A673 (cell line): ENCODE measurements at places on chromosomes 11 and 22. TPM values are rescaled to one million over a fixed set of nuclear protein-coding genes. Genes with fewer than 3 reads are reported as not detected.
A peak's percentile ranks its signal among the peaks of the same experiment; 100 is the strongest.

DNA sequence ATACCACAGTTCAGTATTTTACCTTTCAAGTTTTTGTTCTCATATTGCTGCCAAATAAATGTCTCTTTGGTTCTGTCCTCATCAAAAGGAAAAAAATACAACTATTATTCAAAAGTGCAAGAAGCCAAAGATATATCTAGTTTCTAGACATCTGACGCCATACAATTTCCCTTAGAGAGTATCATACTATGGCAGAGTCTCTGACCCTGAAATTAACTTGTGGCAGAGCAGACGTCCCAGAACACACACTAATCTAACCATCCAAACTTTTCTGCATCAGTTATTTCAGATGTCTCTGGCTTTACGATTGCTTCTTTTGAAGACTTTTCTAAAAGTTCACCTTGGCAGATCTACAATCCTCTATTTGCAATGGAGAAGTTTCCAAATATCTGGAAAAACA lies 2.7 kb downstream of the OR51T1 start:
- no peaks in the 10 kb centered on the region for H3K4me1 ChIP-seq
- H3K36me3 ChIP-seq = no peaks in the 10 kb centered on the region
- DNase-seq = no peak
- H3K27ac ChIP-seq = no peak overlapping the region
- no peak overlapping the region for H3K4me3 ChIP-seq
- H3K27me3 ChIP-seq = no peaks in the 10 kb centered on the region

DNA sequence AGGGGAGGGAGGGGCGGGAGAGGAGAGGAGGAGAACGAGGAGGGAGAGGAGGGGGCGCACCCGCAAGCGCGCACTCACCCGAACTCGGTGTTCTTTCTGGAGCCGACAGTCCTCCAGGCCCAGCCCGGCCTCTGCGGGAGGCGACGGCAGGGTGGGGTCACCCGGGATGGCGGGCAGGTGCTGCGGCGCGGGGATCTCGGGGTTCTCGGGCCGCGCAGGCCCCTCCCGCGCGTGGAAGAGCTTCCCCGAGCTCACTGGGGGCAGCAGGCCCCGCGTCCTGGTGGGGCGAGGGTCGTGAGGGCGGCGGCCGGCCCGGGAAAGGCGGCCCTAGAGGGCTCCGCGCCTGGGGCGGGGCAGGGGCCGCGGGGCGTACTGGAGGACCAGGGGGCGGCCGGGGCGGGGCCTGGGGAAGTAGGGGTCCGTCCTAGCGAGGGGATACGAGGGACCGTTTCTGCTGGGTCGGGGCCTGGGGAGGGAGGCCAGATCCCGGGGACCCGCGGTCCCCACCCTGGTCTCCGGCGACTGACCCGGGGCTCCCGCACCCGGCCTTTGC lies 5.2 kb downstream of the LMNTD2 start:
- H3K27me3 ChIP-seq = peaks cover 22% of the 10 kb centered on the region
- no peak for DNase-seq
- peaks cover 12% of the 10 kb centered on the region for H3K4me1 ChIP-seq
- no peak overlapping the region for H3K27ac ChIP-seq

- no peak overlapping the region for H3K4me3 ChIP-seq
- H3K27ac ChIP-seq = no peak overlapping the region
- no peak for DNase-seq
- no peaks in the 10 kb centered on the region for H3K4me1 ChIP-seq
- H3K27me3 ChIP-seq = no peaks in the 10 kb centered on the region
- no peaks in the 10 kb centered on the region for H3K36me3 ChIP-seq
Measured at GRCh38 chr11:67662142-67662834, 11.8 kb upstream of the ACY3 start.

DNA sequence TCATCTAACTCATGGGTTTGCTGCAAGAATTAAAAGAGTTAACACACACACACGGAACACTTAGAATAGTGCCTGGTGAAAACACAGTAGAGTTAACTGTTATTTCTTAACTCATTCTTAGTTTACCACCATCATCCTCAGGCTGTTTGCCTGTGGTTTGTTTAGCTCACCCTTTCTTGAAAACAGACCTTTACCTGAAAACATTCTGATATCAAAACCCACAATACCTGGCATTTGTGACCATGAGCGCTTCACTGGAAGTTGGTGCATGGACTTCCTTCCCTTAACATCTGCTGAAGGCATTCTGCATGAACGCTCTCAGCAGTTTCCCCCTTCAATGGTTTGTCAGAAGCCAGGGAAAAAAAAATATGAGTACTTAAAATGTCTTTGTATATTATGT lies 256.0 kb downstream of the ETS1 start:
- H3K4me3 ChIP-seq = no peak overlapping the region
- H3K36me3 ChIP-seq = no peaks in the 10 kb centered on the region
- no peak overlapping the region for H3K27ac ChIP-seq
- peaks cover 43% of the 10 kb centered on the region for H3K27me3 ChIP-seq
- DNase-seq = no peak

GRCh38 chr11:87298155-87298554 lies 260.4 kb downstream of the TMEM135 start:
- no peaks in the 10 kb centered on the region for H3K36me3 ChIP-seq
- H3K4me1 ChIP-seq = peaks cover 34% of the 10 kb centered on the region
- no peak for DNase-seq
- no peak overlapping the region for H3K4me3 ChIP-seq
- H3K27ac ChIP-seq = no peak overlapping the region

DNA sequence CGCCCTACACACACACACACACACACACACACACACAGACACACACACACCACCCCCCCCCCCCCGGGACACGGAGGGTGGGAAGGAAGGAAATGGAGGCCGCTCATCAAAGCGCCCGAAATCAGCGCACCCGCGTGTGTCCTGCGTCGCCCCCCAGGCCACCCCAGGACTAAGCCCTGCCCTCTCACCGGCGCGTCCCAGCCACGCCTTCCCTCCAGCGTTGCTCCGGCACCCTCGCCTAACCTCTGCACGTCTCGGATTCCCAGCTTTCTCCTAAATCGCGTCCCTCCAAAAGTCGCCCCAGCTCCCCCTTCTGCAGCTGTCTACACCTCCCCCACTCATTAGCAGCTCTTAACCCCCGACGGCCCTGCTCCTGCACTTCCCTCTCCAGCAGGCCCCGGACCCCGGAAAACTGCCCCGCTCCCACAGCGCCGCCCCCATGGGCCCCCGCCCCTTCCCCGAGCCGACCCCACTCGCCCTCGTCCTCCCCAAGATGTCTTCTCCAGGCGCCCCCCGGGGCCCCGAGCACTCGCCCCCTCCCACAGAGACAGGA lies 557 bp downstream of the PACSIN2 start:
- no peaks in the 10 kb centered on the region for H3K27me3 ChIP-seq
- DNase-seq = peak; percentile 47
- H3K36me3 ChIP-seq = no peaks in the 10 kb centered on the region
- H3K4me3 ChIP-seq = peak overlapping the region; percentile 86

DNA sequence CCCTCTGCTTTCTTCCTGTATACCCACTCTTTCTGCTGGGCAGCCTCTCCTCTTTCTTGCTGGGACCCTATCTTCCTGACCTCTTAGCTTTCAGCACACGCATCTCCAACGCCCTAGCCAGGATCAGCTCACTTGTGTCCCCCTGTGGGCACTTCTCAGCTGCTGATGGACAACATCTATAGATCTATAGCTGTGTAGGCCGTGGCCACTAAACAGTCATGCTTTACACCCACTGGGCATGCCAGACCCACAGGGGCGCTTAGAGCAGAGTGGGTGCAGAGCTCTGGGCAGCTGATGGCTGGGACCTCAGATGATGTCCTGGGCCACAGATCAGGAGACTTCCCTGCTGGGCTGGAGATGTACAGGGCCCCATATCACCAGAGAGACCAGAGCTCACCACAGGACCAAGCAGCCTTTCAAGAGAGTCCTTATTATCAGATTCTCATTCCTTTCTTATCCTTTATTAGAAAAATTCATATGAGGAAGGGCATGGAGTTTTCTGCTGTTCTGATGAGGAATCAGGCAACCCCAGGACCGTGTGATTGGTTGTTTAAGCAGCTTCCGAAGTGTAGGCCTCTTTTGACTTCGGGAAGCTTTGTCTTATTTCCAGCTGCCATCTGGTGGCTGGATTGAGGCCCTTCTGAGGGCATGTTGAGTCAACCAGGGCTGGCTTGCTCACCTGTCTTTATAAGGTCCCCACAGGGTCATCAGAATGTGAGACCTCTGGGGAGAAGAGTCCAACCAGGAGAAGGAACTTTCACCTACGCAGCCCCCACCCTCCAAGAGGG lies 60.5 kb downstream of the OSBP2 start:
- H3K27ac ChIP-seq = no peak overlapping the region
- peak; percentile 58 for DNase-seq
- no peaks in the 10 kb centered on the region for H3K27me3 ChIP-seq
- H3K36me3 ChIP-seq = no peaks in the 10 kb centered on the region

DNA sequence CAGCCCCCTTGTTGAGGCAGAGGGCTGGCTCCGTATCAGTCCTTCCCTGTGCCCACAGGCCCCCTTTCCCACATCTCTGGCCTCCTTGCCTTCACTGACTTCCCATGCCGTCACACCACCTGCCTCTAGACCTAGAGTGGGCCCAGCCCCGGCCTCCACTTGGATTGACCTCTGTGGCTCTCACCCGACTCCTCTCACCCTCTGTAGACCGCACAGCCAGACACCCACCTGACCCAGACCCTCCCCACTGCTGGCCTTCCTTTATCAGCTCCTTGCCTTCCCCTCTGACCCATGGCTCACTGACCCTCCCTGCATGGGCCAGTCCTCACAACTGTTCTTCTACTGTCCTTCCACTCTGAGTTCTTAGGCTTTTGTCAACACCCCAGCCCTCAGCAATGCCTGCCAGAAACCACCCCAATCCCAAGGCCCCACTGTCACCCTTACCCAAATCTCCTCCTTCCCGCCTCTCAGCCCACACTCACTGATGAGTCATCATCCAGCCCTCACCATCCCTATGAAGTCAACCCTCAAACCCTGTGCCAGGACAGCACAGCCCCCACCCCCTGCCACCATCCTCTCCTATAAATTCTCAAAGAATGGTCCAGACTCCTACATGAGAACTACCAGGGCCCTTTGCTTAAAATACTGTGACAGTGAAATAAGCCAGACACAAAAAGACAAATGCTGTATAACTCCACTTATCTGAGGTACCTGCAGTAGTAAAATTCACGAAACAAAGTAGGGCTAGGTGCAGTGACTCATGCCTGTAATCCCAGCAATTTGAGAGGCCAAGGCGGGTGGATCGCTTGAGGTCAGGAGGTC lies 53.4 kb downstream of the SCGB1A1 start:
- H3K27ac ChIP-seq = no peak overlapping the region
- peaks cover 6% of the 10 kb centered on the region for H3K4me1 ChIP-seq
- no peaks in the 10 kb centered on the region for H3K27me3 ChIP-seq
- no peaks in the 10 kb centered on the region for H3K36me3 ChIP-seq

- no peak overlapping the region for H3K27ac ChIP-seq
- no peak for DNase-seq
- H3K36me3 ChIP-seq = no peaks in the 10 kb centered on the region
- H3K27me3 ChIP-seq = peaks cover 5% of the 10 kb centered on the region
- H3K4me3 ChIP-seq = no peak overlapping the region
Measured at GRCh38 chr11:125790825-125791224, 2.9 kb downstream of the PATE3 start.

DNA sequence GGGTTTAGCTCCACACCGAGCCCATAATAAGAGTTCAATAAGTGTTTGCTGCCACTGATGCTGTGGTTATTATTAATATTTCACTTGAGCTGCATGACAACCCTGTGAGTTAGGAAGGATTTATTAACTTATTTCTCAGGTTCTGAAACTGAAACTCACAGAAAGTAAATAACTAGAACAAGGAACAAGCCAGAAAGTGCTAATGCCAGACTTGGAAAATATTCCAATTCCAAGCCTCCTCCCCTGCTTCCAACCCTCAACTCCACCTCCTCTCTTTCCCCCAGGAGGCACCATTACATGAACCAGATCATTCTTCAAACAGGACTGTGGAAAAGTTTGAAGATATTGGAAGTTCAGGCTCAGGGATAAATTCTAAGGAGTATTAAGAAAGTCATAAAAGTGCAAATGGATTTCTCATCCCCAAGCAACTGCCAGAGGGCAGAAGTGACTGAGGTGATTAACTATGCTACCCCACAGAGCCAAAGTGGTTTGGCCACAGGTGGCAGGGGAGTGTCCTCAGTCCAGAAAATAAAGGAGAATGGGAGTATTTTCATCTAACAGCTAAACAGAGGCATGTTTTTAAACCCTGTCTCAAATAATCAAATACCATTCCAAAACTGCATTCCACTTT lies 3.2 kb upstream of the FJX1 start:
- H3K27ac ChIP-seq = no peak overlapping the region
- H3K4me3 ChIP-seq = no peak overlapping the region
- H3K27me3 ChIP-seq = peaks cover 35% of the 10 kb centered on the region
- H3K4me1 ChIP-seq = peaks cover 25% of the 10 kb centered on the region
- no peaks in the 10 kb centered on the region for H3K36me3 ChIP-seq

DNA sequence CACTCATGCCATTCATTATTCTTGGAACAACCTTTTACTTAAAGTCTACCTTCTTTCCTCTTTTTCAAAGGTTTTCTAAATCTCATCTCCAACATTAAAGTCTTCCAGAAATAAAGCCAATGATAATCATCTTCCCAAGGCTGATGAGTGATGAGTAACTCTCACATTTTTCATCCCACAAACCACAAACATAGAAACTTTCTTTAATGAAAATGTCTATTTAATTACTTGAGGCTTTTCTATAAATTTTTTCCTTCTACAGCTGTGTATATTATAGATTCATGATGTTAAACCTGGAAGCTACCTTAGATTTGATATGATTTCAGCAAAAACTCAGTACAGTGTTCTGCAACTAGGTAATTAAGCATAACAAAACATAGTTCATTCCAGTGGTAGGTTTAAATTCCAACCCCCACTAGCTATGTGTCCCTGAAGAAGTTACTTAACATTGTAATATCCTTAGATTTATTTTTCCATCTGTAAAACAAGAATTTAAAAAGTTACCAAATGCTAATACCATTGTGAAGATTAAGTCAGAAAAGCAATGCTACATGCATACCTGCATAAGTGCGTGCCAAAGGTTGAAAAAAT lies 845.4 kb downstream of the KCNA4 start:
- H3K4me3 ChIP-seq = no peak overlapping the region
- no peaks in the 10 kb centered on the region for H3K4me1 ChIP-seq
- no peaks in the 10 kb centered on the region for H3K27me3 ChIP-seq
- H3K27ac ChIP-seq = no peak overlapping the region
- no peak for DNase-seq
- no peaks in the 10 kb centered on the region for H3K36me3 ChIP-seq

DNA sequence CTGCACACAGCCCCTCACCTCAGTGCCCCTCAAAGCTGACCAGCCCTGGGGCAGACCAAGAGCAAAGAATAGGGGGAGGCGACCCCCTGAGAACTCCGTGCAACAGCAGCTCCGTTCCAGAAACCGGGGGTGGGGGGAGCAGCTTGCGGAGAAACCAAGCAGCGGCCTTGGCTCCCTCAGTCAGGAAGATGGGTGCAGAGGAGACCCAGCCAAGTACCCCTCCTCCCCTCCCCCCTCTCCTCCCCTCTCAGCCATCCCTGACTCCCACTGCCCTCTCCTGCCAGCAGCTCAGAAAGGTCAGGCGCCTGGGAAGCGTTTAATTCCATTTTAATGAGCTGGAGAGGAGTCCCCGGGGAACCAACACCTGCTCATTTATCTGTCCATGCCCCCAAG lies 78.9 kb downstream of the PDE2A start:
- peaks cover 10% of the 10 kb centered on the region for H3K4me1 ChIP-seq
- peaks cover 14% of the 10 kb centered on the region for H3K27me3 ChIP-seq
- DNase-seq = no peak
- H3K36me3 ChIP-seq = no peaks in the 10 kb centered on the region
- H3K4me3 ChIP-seq = no peak overlapping the region

ZFP91 gene
- 73.2 and 74.3 TPM in 2 replicates for total RNA-seq

FADS1 gene
- total RNA-seq = 442 and 490 TPM in 2 replicates
